T-cell (primary cell): ENCODE measurements at places on chromosomes 12 and 14. TPM values are rescaled to one million over a fixed set of nuclear protein-coding genes. Genes with fewer than 3 reads are reported as not detected.

- no peak for DNase-seq
- H3K27ac ChIP-seq, result no peak overlapping the region
- H3K27me3 ChIP-seq, result peaks cover 23% of the 10 kb centered on the region
- H3K4me3 ChIP-seq, result no peak overlapping the region
- H3K4me1 ChIP-seq, result no peaks in the 10 kb centered on the region
Measured at GRCh38 chr12:56953314-56953713, 4.1 kb downstream of the RDH16 start.

FAM186B gene
- total RNA-seq, result 0.33 TPM

GRCh38 chr14:25231004-25231403, 181.1 kb upstream of the STXBP6 start:
- no peak overlapping the region for H3K4me3 ChIP-seq
- peaks cover 3% of the 10 kb centered on the region for H3K27me3 ChIP-seq
- H3K27ac ChIP-seq, result no peak overlapping the region
- no peaks in the 10 kb centered on the region for H3K4me1 ChIP-seq
- no peak for DNase-seq

DNA sequence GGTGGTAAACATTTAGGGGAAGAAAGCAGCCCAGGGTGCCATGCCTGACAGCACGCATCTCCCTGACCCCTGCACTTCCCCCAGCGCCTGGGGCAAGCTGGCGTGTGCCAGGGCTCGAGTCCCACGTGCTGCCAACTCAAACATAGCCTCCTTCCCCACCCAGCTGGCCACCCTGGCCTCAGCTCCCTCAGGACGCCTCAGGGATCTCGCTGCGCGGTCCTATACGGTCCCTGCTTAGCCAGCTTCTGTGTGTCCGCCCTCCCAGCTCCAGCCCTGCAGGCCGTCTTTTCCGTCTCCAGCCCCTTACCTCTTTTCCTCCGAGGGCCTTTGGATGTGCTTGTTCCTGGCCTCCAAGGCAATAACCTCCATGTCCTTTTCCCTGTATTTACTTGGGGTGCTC, 71.0 kb downstream of the TESC start:
- no peaks in the 10 kb centered on the region for H3K27me3 ChIP-seq
- no peak overlapping the region for H3K27ac ChIP-seq
- H3K4me1 ChIP-seq, result peaks cover 4% of the 10 kb centered on the region

AMDHD1 gene
- 2.0 TPM for total RNA-seq

DNA sequence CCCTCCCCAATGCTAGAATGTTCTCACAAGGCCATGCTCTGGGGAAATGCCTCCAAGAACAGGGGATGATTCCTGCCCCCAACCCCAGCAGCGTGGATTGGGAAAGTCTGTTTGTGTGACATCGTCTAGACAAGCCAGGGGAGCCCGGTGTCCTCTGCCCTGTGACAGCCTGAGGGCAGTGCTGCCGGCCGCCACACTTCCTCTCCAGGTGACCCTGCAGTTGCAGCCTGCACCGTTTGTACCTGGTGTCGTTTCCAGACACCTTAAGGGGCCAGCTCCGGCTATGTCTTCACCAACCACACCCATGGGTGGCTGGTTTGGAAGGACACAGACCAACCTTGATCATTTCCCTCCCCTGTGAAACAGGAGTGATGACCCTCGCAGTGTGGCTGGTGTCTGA, 372.6 kb downstream of the BCL11B start:
- H3K36me3 ChIP-seq, result no peaks in the 10 kb centered on the region
- no peak for DNase-seq
- H3K27me3 ChIP-seq, result no peaks in the 10 kb centered on the region
- no peak overlapping the region for H3K27ac ChIP-seq
- H3K4me3 ChIP-seq, result no peak overlapping the region
- H3K4me1 ChIP-seq, result no peaks in the 10 kb centered on the region

DNA sequence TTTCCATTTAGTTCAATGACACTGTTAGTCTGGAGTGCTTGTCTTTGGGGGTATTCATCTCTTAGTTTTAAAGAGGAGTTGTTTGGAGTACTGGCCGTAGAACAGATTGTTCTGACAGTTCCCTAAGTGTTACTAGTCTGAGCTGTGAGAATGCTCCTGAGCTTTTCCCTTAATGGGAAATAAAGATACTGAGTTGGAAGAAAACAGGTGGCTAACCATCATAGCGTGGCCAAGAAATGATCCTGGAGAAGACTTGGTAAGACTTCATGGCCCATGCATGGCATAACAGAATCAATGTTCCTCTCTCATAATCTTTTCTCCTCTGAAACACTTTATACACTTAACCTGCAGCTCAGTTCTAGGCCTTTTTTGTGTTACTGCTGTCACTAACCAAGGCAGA, 6.2 kb downstream of the CALM1 start:
- no peak for DNase-seq
- H3K4me3 ChIP-seq, result no peak overlapping the region
- peaks cover 81% of the 10 kb centered on the region for H3K36me3 ChIP-seq
- H3K27ac ChIP-seq, result peak overlapping the region; percentile 33
- H3K4me1 ChIP-seq, result peaks cover 28% of the 10 kb centered on the region

GRCh38 chr12:89697296-89697695, 11.3 kb downstream of the ATP2B1 start:
- H3K27ac ChIP-seq, result no peak overlapping the region
- peaks cover 9% of the 10 kb centered on the region for H3K4me1 ChIP-seq
- H3K27me3 ChIP-seq, result no peaks in the 10 kb centered on the region

- peaks cover 23% of the 10 kb centered on the region for H3K4me1 ChIP-seq
- H3K36me3 ChIP-seq, result no peaks in the 10 kb centered on the region
- peak; percentile 20 for DNase-seq
- H3K4me3 ChIP-seq, result peak overlapping the region; percentile 46
- H3K27ac ChIP-seq, result no peak overlapping the region
Measured at GRCh38 chr12:1473418-1473817, 121.0 kb downstream of the FBXL14 start.
